ENCODE measurements at places on chromosomes 13 and 19.

GRCh38 chr19:41910240-41910991 is 17.8 kb downstream of the ERFL start:
- no peak for DNase-seq

DNA sequence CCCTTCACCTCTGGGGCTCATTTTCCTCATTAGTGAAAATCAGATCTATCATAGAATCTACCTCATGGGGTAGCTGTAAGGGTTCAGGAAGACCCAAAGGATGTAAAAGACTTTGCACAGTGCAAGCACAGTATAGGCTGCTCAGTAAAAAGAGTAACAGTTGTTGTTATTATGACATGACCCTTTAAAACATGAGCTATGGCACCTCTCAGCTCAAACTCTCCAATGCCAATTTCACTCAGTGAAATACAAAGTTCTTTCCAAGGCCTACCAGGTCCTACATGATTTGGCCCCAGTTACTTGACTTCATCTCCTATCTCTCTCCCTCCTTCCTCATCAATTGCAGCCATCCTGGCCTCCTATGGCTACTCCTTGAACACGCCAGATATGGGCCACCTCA is 4.9 kb downstream of the SMG9 start:
- DNase-seq, result no peak

GRCh38 chr13:50613356-50613831 is 230.1 kb downstream of the DLEU7 start:
- DNase-seq, result no peak

- DNase-seq, result no peak
Observed at GRCh38 chr19:9165261-9165660, 13.5 kb upstream of the OR7D2 start.

GRCh38 chr19:42472402-42473147 is 29.8 kb upstream of the CXCL17 start:
- DNase-seq, result no peak

DNA sequence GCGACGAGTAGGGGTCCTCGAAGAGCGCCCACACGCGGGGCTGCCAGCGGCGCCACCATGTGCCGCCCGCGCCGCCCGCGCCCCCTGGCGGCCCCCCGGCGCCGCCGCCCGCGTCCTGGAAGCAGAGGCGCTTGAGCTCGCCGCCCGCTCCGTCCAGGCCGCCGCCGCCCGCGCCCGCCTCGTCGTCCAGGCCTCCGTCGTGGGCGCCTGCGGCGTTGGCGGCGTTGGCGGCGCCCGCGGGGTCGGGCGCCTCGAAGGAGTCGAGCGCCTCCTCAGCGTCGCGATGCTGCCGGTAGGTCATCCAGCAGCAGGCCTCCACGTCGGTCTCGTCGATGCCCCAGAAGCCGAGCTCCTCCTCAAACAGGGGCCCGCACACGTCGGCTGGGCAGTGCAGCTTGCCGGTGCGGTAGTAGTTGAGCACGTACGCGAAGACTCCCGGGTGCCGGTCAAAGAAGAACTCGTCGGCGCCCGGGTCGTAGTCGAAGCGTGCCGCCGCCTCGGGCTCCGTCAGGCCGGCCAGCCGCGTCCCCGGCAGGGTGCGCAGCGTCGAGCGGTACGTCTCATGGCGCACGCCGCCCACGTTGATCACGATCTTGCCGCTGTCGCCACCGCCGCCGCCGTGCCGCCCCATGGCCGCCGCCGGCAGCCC is 829 bp downstream of the KCNC3 start:
- DNase-seq, result no peak

- DNase-seq, result peak; percentile 7
Observed at GRCh38 chr13:25276748-25277147, 10.5 kb downstream of the MTMR6 start.
